ENCODE measurements at places on chromosomes 2 and 18.

DNA sequence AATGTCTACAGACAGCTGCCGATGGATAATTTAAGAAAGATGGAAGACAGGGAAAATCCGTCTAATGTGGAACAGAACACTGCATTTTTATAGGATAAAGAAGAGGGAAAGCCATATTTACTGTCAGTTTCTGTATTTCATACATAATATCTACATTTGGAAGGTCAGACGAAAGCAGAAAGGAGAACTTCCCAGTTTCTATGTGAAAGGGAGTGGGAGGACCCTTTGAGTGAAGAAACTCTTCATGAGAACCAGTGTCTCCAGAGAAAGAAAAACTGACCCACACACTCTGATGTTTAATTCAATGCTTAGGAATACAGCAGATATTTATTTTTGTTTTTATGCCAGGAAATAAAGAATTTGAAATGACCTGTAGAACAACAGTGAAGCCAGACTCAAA is 127.2 kb downstream of the CALCRL start:
- no peak for DNase-seq

DNA sequence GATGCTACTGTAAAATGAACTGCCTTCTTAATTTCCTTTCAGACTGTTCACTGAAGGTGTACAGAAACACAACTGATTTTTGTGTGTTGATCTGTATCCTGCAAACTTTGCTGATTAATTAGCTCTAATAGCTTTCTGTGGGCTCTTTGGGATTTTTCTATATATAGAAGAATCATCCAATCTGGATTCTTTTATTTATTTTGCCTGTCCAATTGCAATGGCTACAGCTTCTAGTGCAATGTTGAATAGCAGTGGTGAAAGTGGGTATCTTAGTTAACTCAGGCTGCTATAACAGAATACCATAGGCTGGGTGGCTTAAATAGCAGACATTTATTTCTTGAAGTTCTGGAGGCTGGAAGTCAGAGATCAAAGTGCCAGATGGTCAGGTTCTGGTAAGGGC is 74.4 kb downstream of the ID2 start:
- DNase-seq: no peak

GRCh38 chr2:9210030-9210429 is 3.4 kb downstream of the ASAP2 start:
- no peak for DNase-seq

GRCh38 chr2:24304098-24304497 is 56.2 kb downstream of the ITSN2 start:
- DNase-seq: no peak

DNA sequence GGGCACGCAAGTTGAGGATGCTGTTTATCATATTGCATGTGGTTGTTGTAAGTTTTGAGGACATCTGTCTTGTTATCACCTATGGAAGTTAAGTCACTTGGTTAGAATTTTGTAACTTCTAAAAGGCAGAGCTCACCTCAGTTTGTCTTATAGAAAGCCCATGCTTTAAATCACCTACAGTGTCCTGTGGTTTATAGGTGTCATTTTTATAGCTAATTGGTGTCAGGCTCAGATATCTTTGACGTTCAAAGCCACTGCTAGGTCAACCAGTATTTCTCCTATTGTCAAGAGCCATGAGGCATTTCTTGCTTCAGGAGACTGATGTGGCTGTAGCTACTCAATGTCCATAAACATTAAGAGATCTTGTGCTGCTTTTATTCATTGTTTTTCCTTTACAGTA is 16.8 kb downstream of the ZNF532 start:
- DNase-seq: no peak

DNA sequence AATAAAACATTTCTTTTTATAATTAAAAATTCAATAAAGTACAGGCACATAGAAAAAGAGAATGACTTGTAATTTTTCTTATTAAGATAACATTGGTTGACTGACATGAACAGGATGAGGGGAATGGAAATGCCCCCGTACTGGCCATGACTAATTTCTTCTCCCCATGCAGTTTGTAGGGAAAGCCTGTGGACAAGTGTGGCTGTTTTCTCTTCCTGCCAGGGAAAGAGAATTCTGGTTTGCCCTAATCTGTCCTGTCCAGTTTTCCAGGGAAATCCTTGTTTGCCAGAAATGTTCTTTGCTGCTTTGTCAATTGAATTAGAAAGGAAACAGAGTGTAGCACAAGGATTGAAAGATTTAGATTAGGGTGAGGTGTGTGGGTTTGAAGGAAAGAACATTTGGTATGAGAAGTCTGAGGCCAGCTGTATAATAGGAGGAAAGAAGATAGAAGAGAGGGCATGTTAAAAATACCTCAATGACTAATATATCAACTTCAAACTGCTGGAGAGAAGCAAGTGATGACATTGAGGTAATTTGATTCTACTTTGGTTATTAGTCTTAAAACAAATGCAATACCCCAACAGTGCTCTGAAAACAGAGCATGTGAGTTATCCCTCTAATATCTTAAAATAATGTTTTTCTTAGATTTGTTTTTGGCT is 593.9 kb upstream of the ZNF804A start:
- DNase-seq: no peak

- no peak for DNase-seq
Observed at GRCh38 chr2:61742955-61743354, 110.9 kb downstream of the FAM161A start.

GRCh38 chr2:16425462-16426336 is 239.9 kb downstream of the CYRIA start:
- no peak for DNase-seq

DNA sequence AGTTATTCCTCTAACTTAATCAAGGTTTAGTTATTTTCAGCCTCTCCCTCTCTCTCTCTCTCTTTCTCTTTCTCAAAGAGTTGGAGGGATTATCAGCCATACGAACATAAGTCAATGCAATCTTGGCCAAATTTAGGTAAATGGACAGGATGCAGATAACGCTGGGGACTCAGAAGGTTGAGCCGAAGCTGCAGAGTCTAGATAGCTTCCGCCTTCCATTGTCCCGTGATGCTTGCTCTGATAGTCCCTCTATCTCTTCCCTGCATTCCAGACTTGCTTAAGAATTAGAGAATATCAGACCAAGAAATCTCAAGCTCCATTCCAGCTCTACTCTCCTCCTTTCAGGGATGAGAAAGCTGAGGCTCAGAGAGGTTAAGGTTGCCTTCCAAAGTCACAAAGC is 502.8 kb upstream of the TNP1 start:
- DNase-seq: no peak

- DNase-seq: no peak
Observed at GRCh38 chr2:240831594-240832204, 11.7 kb upstream of the KIF1A start.

DNA sequence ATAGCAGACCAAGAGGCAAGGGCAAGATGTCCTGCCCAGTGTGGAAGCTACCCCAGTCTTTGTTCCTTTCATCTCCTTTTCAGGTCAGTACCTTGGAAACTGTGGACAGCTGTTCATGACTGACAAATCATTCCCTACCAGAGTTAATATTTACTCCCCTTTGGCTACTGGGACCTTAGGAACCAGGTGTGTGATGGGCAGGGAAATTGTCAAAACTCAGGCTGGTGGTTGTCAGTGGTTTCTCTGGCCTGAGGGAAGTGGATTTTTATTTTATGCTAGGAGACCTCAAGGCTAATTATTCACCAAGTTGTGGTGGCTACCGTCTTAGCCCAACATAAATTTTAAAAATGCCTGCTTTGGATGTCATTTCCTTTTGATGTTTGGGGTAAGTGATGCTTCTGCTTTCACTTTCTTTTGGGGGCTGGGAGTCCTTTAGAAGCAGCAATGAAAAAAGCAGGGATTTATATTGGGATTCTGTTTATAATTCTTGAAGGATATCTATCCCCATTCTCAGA is 119.3 kb downstream of the SETBP1 start:
- no peak for DNase-seq

- no peak for DNase-seq
Observed at GRCh38 chr2:71498261-71498701, 44.9 kb downstream of the DYSF start.

DNA sequence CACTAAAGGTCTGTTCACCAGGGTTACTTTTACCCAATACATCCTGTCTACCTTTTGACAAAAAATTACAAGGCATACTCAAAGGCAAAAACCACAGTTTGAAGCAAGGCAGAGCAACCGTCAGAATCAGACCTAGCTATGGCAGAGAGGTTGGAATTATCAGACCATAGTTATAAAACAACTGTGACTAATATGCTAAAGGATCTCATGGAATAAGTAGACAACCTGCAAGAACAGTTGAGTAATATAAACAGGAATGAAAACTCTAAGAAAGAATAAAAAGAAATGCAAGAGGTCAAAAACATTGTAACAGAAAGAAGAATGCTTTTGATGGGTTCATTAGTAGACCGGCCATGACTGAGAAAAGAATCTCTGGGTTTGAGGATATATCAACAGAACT is 318.8 kb upstream of the KCNH7 start:
- DNase-seq: no peak

GRCh38 chr2:216850665-216851322 is 9.1 kb downstream of the TNP1 start:
- DNase-seq: no peak

GRCh38 chr2:110106642-110107041 is 9.0 kb downstream of the MALL start:
- DNase-seq: no peak

- no peak for DNase-seq
Observed at GRCh38 chr2:2188941-2189340, 142.1 kb downstream of the MYT1L start.

DNA sequence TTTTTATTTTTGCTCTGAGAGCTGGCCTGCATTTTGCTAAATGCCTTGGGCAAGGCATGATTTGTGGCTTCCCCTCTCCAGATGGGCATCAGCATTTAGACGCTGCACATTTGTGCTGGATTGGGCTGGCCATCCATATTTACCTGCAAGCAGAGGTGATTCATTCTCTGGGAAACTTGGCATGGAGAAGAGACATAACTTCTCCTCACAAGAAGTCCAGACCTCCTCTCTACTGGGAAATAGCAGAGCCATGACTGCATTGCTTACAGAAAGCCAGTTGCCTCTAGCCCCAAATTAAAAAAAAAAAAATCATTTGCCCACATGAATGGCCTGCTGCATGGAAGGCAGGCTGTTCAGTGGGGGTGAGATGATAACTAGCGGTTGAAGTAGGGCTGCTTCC is 120.1 kb downstream of the ACTR3 start:
- no peak for DNase-seq

- no peak for DNase-seq
Observed at GRCh38 chr2:62817348-62817747, 111.8 kb downstream of the EHBP1 start.

- DNase-seq: no peak
Observed at GRCh38 chr2:109401370-109401769, 212.4 kb downstream of the SEPTIN10 start.

DNA sequence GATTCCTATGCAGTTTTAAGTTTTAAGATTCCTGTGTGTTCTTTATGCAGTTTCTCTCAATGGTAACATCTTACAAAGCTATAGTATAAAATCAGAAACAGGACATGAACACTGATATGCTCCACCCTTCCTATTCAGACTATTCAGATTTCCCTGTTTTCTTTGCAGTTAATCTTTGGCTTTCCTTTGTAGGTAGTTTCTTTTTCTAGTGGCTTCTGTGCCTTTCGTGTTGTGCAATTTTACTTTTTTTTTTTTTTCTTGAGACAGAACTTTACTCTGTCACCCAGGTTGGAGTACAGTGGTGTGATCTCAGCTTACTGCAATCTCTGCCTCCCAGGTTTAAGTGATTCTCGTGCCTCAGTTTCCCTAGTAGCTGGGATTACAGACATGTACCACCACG is 94.9 kb upstream of the RNU4ATAC start:
- DNase-seq: no peak

DNA sequence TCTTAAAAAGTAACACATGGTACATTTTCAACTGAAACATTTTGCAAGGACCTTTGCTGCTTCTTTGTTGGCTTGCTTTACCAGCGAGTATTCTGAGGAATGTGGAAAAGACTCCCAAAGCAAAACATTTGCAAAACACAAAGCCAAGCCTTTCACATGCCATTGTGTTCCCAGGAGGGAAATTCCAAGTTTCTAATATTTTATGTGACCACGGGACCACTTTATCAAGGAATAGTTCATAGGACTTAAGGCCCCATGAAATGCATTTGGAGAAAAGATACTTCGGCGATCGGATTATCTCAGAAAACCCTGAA is 26.2 kb downstream of the CYP27C1 start:
- DNase-seq: no peak

- no peak for DNase-seq
Observed at GRCh38 chr2:46978723-46979122, 63.1 kb upstream of the MCFD2 start.

DNA sequence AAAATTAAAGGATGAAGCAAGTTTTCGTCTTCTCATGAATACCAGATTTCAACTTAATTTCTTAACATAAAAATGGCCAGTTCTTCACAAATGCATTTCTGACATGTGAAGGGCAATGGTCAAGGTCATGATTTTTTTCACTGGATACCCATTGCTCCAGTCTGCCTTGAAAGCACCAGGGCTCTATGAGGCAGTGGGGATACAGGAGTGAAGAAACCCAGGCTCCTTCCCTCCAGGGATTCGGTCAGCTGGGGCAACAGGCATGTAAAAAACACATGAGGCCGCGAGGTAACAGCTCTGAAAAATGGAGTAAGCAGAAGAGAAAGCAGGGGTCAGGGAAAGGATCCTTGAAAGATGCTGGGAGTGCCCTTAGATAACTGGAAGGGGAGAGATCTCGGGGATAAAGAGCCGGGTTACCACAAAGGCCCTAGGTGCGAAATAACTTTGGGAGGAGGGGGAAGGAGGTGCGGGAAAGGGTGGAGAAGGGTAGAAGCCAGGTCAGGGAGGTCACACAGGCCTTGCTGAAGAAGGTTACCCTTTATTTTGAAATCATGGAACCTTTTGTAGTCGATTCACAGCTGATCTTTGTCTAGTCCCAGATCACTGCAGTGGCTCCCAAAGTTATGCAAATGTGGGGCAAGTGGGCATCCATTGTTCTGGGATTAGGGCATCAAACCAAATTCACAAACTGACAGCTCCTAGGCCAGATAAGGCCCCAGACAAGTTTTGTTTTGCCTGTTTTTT is 5.2 kb upstream of the SPRED2 start:
- DNase-seq: no peak

DNA sequence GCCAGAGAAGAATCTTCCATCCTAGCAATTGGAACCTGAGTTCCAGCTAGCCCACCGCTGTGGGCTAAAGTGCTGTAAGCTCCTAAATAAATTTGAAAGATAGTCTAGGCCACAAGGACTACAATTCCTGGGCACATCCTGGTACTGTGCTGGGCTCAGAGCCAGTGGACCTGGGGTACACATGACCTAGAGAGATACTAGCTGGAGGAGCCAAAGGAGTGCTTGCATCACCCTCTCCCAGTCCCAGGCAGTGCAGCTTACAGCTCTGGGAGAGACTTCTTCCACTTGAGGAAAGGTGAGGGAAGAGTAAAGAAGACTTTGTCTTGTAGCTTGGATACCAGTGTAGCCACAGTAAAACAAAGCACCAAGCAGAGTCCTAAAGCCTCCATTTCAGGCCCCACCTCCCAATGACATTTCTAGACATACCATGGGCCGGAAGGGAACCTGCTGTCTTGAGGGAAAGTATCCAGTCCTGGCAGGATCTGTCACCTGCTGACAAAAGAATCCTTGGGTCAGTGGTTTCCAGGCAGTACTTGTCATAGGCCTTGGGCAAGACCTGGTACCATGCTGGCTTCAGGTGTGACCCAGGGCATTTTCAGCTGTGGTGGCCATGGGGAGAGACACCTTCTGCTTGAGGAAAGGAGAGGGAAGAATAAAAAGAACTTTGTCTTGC is 89.5 kb downstream of the TMEM185B start:
- no peak for DNase-seq
